Stimulated activated CD4-positive, alpha-beta T cell treated with anti-CD3 and anti-CD28 coated beads, Interleukin-2, amount 100 ng/mL, for 48 hours (primary cell): ENCODE measurements at places on chromosomes 12 and 14.

DNA sequence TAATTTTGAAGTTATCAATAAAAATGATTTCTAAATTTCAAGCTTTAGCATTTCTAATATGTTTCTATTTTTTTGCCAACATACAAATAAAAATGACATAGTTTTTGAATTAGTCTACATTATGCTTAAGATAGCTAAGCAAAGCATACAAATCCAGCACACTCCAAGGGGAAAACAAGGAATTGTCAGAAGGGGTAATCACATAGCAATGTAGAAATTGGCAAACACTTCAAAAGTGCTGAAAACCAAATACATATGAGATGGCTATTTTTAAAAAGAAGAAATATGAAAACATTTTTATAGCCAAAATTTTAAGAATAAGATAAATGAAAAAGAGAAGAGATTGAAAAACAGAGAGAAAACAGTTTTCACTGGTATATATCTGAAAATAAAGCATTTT, 308.0 kb downstream of the SLC6A15 start:
- DNase-seq, result no peak

- no peak for DNase-seq
Measured at GRCh38 chr14:59311723-59312122, 123.3 kb downstream of the DAAM1 start.

DNA sequence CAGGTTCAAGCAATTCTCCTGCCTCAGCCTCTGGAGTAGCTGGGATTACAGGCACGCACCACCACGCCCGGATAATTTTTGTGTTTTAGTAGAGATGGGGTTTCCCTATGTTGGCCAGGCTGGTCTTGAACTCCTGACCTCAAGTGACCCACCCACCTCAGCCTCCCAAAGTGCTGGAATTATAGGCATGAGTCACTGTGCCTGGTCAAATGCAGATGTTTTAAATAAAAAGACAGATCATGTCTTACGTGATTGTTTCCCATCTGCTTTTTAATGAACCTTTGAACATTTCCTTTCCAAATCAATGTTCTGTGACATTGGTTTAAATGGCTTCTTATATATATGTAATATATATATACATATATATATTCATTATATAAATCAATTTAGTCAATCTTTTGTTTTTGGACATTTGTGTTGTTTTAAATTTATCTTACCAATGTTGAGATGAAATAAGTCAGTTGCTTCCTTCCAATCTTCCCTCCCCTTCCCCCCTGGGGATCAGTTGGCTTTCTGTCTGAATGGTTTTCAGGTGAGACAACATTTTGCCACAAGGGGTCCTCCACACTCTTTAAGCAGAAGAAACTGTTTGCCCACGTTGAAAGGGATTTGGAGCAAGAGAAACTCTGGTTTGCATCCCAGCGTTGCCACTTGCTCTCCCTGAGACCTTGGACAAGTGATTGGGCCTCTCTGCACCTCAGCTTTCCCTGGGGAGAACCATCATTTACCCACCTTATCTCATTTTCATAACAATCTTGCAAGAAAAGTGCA, 47.6 kb upstream of the RBM19 start:
- DNase-seq, result no peak

- DNase-seq, result no peak
Measured at GRCh38 chr12:99390707-99391106, 256.8 kb upstream of the GARIN6 start.

DNA sequence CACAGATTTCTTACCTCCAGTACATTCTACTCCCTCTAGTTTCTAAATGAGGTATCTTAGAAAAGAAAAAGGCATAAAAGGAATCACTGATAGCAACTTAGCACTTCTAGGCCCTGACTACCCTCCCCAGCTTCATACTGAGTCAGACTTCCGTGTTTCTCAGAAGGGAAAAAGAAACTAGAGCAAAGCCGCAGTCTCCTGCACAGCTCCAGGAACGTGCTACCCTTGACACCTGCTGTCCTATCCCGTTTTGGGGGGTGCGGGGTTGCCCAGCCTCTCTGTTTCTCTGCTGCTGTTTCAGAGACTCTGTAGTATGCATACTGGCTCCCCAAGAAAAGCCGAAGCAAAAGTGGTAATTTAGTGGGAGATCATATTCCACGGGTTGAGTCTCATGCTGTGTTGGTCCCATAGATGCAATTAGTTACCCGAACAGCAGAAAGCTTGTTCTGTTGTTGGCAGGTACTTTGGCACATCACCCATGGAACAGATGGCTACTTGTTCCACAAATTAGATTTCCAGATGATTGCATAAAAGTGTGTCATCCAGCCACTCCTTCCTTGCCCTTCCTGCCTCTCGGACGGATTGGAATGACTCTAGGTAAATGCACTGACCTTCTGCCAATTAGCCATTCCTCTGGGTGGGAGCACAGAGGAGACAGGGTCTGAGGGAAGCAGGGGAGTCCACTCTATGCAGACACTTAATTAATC, 438.1 kb downstream of the FUT8 start:
- DNase-seq, result peak; percentile 34

DNA sequence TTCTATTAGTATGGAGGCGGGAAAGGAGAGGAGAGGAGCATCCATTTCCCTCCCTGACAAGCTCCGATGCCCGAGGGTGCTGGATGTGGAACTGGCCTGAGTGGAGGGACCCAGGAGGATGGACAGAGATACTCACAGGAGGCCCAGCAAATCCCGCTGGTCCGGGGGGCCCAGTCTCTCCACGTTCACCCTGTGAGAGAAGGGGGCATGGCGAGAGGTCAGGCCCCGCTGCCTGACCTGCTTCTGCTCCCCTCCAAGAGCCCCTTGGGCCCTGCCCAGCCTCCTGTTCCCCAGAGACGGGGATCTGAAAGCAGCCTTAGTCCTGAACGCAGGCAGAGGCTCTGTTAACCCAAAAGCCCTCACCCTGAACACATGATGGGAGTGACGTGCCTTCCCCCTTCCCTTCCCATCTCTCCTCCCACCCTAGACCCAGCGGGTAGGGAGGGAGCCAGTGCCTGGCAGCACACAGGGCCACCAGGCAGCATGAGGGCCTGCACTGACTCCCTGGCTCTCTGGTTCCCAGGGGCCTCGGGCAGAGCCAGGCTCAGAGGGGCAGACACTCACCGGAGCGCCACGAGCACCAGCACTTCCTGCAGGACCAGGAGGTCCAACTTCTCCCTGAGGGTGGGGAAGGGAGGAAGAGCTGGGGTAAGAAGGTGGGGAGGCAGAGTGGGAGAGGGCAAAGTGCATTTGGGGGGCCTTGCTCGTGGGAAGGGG, 17.5 kb downstream of the TMEM106C start:
- no peak for DNase-seq

DNA sequence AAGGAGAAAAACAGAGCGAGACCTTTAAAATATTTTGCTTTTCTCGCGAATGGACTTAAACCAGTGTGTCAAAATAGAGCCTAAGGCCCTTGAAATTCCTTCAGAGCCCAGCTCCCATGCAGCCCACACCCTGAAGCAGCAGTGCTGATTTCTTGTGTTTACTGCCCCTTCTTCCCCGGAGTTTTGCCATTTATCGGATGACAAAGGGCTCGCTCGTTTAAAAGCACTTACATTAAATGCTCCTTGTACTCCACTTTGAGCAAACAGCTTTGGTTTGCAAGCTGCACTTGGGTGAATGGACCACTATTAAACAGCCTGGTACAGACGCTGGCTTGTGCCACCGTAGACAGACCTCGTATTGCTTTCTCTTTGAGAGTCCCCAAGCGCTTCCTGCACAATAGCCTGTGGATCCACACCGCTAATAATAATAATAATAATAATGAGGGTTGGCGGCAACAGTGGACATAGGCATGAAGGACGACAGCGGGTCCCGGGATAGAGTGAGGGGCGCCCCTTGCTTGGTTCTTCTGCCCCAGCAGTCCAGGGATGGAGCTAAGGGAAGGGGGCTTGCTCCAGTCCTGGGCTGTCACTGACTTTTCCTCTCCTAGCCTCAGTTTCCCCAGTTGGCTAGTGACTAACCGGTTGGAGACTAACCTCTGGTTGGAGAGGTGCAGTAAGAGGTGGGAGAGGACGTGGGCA, 6.6 kb downstream of the DLK1 start:
- DNase-seq, result no peak

GRCh38 chr12:122834104-122834920, 945 bp upstream of the HIP1R start:
- no peak for DNase-seq

DNA sequence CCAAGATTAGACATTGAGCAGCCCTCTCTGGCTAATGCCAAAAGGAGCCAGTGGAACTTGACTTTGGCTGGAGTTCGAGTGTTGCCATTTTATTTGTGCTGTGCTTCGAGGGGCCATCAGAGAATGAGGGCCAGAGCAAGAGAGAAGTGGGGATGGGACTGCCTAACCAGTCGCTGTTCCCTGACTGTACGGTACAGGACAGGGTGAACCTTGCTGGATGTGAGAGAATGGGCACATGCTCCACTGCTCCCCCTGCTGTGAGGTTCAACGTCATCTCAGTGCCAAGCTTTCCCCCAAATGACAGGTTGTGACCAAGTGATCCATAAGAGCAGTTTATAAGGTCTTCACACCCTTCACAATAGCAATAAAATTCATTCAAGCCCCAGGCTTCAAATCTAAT, 55.1 kb upstream of the BCL11B start:
- no peak for DNase-seq

GRCh38 chr14:52090936-52091335, 22.1 kb upstream of the NID2 start:
- DNase-seq, result no peak

GRCh38 chr12:57460468-57460784, 841 bp downstream of the GLI1 start:
- no peak for DNase-seq

DNA sequence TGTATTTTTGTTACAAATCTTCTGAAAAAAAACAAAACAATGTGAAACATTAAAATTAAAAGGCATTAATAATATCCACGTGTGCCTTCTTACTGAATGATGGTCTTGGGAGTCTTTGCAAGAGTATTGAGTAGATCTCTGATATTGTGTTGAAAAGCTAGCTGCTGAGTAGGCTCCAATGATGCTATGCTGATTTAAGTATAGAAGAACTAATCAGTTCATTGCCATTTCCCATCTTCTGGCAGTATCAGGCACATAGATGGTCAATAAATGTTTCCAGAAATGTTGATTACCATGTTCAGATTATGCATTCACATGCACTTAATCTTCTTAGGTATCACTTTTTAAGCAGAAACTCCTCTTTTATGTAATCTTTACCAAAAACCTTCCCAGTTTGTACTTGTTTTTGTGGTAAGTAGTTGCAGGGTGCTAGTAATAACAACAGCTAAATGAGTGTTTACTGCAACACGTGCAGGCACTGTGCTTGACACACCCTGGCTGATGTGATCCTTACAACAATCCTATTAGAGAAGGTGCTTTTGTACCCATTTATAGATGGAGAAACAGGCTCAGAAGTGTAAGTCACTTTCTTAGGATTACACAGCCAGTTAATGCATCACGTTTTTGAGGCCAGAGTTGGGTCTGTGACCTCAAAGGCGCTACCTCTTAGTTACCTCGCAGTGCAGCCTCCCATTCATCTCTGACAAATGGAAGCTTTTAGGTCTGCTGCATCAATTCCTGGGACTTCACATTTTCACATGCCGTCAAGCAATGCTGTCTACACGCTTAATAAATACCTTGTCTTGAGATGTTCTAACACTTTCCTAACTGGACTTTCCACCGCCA, 46.9 kb downstream of the EID3 start:
- DNase-seq, result no peak

DNA sequence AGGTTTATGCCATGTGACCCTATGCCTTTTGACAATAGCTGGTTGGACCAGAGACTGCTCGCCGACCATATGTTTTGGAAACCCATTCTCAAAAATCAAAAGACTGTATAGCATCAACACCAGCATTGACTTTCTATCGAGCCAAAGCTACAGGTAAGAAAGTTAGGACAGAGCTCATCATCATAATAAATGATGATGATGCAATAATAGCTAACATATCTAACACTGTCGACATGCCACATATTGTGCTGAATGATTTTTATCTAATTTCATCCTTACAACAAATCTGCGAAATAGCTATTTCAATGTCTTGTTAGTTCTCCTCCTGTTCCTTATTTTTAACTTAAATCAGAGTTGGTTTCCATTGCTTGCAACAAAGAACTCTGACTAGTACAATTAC, 102.9 kb downstream of the EGLN3 start:
- DNase-seq, result no peak

DNA sequence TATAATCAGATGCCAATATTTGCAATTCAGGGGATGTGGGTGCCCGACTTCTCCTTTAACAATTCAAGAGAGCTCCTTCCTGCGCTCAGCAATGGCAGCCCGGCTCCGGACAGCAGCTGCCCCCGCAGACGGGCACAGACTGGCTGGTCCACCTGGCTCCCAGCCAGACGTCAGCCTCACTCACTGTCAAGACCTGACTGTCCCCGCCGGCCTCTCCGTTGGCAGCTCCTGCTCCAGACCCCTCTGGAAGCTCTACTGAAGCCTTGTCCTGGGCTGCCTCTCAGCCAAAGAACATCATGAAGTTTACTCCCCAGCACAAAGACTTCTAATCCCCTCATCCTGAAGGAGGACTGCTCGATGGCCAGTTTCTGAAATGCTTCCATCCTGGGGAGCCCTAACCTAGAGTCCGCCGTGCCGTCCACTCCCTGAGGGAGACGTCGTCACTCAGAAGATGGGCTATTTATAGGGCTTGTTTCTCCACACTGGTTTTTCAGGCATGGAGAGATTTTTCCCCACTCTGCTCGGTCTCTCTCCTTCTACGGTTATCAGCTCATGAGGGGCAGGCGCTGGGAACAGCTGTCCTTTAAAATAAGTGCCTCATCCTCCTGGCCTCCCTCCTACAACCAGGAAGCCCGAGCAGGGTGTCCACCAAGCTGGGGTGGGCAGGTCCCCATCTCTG, 126.2 kb downstream of the RFLNA start:
- no peak for DNase-seq

DNA sequence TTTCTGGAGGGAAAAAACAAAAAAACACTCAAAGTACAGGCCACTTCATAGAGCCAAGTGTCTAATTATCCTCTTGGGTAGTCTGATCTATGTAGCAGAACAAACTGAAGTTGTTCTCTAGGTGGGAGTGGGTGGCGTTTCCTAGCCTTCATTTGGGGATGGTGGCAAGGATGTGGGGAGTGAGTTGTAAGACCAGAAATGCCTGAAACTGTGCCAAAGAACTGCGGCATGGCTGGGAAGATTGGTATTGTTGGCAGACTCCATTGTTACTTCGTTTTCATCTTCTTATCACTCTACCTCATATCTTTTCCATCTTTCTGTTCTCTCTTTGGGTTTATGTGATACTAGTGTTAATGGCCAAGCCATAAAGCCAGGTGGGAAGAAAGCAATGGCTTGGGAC, 177.3 kb upstream of the DDHD1 start:
- DNase-seq, result no peak

DNA sequence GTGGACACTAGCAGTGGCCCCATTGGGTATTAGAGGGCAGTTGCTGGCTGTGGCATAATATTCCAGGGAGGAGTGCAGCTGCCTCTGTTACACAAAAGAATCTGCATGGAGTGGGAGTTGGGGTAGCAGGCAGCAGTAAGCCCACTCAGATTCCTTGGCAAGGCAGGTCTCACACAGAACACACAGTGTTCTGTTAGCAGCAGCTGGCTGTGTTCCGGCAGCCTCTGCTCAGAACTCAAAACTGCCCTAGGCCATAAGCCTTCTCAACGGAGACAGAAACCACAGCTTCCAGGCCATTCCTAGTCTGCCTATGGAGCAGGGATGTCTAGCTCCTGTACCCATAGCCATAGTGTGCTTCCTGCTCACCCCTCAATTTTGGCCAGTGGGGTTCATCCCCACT, 1085.4 kb downstream of the SLC6A15 start:
- no peak for DNase-seq

GRCh38 chr12:89454080-89454848, 70.3 kb downstream of the GALNT4 start:
- DNase-seq, result no peak

- DNase-seq, result no peak
Measured at GRCh38 chr12:119547001-119547400, 46.6 kb upstream of the TMEM233 start.
